Fibroblast of skin of left biceps (primary cell): ENCODE measurements at places on chromosomes 3 and 15.

DNA sequence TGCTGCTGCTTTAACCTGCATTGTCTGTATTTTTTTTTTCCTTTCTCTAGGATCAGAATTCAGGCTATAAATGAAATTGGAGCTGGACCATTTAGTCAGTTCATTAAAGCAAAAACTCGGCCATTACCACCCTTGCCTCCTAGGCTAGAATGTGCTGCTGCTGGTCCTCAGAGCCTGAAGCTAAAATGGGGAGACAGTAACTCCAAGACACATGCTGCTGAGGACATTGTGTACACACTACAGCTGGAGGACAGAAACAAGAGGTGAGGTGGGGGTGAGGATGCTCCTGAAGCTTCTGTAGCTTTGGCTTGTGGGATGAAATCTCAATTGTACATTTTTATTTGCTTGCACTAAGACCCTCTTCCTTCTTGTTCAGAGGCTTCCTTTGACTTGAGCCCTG, 85.7 kb downstream of the GHSR start:
- DNase-seq: no peak

DNA sequence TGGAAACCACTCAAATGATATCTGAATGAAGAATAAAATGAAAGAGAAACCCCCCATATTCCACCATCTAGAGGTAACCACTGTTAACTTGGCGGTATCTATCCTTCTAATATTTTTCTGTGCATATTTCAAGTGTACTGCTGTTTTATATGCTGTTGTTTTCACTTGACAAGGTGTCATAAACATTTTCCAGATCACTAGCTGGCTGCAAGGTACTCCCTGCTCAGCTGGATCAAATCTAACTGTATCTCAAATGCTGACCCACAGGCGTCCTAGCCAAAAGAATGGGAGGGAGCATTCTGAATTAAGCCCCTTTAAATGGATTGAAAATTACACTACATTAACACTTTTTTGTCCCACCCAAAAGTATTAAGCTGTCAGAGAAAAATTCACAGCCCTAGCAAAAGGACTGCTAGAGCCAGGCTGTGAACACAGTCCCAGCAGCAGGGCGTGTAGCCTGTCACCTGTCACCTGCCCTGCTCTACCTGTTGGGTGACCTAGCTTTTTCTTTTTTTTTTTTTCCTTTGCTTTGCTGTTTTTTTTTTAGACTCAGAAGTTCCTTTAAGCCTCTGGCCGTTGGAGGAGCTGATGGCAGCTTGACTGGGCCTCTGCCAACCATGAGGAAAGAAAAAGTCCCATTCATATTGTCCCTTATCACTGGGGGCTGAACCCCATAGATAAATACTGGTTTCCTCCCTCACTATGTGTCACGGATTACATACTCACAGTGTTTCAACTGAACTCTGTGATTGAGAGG, 93.7 kb upstream of the TSC22D2 start:
- no peak for DNase-seq

DNA sequence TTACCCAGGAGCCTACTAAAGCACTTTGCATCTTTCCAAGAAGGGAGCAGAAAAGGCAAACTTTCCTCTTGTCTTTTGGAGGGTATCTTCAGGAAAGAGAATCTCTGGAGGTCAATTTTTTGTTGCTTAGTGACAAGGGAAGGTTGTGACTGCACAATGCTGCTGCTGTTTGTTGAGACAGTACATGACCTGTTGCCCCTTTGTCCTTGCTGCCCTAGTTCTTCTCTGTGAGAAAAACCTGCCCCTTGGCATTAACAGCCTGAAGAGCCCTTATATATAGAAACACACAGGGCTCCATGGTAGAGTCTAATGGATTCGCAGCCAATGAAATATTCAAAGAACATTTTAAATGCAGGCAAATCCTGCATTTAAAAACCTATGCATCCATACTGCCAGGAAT, 20.3 kb downstream of the KLHDC8B start:
- no peak for DNase-seq

DNA sequence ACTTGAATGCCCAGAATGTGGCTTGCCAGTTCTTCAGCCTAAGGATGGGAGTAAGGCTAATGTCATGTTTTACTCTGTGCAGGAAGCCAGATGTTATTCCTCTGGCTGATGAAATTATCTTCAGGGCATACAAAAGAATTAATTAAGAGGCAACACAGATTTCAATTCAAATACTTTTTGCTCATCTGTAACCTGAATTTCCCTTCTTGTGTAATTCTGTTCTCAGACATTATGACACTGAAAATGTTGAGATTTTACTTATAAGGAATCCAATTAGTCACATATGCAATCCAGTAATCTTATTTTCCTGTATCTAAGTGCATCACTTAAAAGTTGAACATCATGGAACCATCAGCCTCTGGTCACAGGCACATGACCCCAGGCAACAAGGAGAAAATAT, 136.5 kb downstream of the CPNE4 start:
- no peak for DNase-seq

GRCh38 chr3:126022741-126023359, 53.9 kb downstream of the ROPN1B start:
- DNase-seq: no peak

DNA sequence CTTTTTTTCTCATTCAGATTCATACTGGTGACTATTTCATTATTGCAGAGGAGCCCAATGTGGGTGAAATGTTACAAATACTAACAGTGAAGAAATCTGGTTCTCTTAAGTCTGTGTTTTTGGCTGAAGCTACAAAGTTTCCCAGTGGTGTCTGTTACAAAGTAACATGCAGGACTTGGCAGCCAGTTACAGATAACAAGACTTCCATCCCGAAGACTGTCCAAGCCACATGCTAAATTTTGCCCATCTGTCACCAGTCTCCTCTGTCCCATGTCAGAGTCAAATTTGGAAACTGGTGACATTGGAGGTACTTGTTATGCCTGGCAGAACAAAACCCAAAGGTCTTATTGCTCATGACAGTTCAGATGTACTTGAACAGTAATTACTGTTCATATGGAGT, 269.2 kb upstream of the GOLIM4 start:
- DNase-seq: no peak

DNA sequence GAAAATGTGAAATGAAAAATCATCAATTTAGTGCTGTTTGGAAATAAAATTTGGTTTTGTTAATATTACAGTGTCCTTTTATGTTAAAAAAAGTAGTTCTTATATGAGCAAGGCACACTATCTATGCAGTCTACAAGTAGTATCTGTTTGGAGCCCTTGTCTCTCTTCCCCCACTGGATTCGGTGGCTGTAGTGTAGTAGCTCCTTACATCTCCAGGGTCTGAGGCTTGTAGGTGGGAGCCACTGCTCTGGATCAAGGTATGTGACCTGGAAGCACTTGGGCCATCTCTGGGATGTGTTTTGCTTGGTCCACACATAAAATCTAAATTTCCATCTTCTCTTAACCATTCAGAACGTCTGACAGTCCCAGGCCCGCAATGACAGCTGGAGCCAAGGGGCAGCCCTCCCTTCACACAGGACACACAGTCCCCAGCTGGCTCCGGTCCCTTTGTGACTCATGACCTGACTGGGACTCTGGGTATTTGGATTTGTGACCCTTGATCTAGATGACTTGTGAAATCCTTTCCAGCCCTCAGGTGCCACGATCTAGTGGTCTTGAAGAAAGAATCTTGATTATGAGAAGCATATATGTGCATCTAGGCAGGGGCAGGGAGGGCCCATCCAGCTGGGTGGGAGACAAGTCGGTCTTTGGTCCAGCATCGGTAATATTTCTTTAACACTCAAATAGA, 80.0 kb downstream of the USP13 start:
- DNase-seq: no peak

DNA sequence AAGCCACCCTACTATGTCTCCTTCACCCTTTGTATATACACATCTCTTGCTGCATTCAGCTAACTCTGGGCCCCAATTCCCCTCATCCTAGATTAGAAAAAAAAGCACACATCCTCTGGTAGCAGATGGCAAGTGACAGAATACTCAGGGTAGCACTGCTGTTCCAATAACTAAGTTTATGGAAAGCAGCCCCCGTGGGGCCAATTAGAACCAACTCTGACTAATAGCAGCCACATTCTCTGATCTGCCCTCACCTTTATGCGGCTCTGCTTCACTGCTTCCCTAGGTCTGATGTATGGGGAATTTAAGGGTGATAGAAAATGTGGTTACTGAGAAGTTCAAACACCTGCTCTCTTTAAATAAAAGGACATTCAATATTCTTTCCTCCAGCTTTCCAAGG, 74.9 kb upstream of the SETMAR start:
- no peak for DNase-seq

DNA sequence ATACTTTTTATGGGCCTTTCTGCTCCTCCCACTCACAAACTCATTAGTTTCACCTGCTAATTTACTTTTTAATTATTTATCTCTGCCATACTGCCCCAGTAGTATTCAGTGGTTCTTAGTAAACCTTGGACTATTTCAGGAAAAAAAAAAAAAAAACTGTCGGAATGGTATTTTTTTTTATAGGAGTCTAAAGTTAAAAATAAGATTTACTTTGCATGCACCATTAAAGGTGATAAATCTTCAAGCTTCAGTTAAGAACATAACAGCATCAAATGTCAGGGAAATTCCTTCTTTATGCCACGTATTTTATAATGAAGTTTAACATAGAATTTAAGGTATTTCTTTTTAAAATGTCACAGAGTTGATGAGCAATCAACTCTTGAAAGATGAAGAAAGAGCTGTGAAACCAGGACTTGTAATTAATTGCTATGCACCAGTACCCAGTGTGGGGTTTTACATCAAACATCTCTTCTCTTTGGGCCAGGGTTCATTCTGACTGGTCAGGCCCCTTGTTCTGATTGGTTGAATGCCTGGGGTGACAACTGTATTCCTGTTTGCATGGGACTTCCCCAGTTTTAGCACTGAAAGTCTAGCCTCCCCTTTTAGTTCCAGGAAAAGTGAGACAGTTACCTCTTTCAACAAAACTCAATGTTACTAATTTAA, 40.3 kb upstream of the PTPRG start:
- DNase-seq: no peak

DNA sequence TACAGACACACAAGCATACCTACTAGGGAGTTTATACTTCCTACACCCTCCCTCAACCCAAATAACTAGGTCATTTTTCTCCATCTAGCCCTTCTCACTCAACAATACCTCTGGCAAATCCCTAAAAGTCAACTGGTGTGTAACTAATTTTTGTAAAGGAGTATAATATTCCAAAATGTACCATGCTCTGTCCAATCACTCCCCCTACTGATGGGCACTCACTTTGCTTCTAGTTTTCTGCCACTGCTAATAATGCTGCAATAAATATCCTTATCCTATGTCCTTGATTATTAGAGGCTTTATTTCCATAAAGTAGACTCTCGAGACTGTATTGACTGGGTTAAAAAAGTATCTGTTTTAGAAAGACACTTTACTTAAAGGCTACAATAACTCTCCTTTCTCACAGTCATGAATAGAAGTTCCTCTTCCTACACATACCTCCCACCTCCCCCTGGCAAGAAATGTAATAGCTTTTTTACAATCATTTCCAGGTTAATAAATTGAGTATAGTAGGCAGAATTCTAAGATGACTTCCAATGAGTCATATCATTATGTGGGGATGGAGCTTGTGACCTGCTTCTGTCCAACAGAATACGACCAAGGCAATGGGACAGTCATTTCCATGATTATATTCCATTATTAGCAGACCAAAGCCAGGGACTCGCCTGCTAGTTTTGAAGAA, 30.0 kb downstream of the SHQ1 start:
- DNase-seq: no peak

GRCh38 chr3:131733086-131733841, 230.5 kb upstream of the MRPL3 start:
- no peak for DNase-seq

- peak; percentile 67 for DNase-seq
These were observed 19.8 kb upstream of the PFN2 start for GRCh38 chr3:149990423-149990948.

DNA sequence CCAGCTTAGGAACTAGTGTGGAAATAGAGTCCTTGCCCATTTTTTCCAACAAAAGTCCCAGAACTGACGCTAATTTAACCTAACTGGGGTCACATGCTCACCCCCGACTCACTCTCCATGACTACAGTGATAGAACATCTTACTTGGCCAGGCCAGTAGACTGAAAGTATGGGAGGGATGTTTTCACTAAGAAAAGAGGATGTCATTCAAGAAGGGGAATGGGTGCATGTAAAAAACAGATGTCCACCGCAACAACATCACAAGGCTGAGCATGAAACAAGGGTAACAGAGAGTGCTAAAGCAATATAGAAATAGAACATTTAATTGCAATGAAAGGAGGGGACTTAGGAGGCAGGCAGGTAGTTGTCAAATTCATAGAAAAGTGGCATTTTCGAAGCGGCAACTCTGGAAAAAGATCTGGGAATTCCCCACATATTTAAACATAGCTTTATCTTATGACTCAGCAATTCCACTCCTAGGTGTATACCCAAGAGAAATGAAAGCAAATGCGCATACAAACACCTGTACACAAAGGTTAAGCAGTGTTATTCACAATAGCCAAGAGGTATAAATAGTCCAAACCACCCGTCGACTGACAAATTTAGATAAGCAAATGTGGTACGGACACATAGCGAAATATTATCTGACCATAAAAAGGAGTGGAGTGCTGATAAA, 41.1 kb upstream of the UBE2E2 start:
- no peak for DNase-seq

GRCh38 chr3:197024881-197025735, 4.5 kb downstream of the MELTF start:
- no peak for DNase-seq

DNA sequence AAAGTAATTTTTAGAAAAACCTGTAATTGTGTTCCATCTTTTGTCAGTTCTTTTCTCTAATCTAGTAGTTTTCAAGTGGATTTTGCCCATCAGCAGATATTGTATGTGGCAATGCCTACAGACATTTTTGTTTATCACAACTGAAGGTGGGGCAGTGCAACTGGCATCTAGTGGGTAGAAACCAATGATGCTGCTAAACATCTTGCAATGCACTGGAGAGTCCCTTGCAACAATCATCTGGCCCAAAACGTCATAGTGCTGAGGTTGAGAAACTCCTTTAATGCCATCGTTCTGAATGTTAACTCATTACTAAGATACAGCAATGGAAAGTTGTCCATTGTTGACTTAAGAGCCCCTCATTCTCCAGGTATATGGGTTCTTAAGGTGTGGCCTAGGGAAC, 80.1 kb downstream of the BTD start:
- DNase-seq: no peak

GRCh38 chr15:39434751-39435238, 146.1 kb upstream of the THBS1 start:
- DNase-seq: no peak

DNA sequence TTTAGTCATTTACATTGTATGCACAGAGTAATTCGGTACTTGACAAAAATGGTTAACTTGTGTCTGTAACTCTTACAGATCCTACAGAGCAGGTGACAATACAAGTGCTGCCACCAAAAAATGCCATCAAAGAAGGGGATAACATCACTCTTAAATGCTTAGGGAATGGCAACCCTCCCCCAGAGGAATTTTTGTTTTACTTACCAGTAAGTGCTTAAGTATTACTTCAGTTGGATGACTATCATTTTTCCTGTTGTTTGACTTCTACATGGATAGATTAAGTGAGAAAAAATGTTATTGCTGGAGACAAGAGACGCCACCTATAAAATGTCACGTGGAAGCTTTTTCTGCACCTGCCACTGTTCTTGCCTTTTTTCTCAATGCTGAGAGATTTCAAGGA, 173.2 kb downstream of the ALCAM start:
- no peak for DNase-seq

GRCh38 chr3:55194376-55194775, 266.5 kb upstream of the LRTM1 start:
- no peak for DNase-seq
